CD4-positive, alpha-beta memory T cell (primary cell): ENCODE measurements at places on chromosomes 7 and 10. TPM values are rescaled to one million over a fixed set of nuclear protein-coding genes. Genes with fewer than 3 reads are reported as not detected.

DNA sequence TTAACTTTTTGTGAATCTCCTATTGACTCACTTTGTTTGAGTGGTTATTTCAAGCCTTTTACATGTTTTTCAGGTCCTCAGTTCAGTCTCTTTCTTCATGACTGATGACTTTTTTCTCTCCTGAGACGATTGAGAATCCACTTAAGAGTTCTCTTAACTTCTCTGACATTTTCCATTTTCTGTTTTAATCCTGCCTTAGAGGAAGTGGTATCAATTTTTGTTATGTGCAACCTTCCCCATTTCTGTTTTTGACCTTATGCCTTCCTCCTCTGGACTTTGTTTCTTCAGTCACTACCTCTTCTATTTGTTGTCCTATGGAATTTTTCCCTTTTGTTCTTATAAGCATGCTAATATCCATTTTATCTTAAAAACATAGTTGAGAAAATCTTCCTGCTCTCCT is 2.4 kb downstream of the PSMC2 start:
- H3K27ac ChIP-seq, result peak overlapping the region; percentile 96
- no peak for DNase-seq
- H3K27me3 ChIP-seq, result no peaks in the 10 kb centered on the region

- no peak overlapping the region for H3K4me3 ChIP-seq
- DNase-seq, result no peak
- no peaks in the 10 kb centered on the region for H3K36me3 ChIP-seq
- H3K27ac ChIP-seq, result no peak overlapping the region
- H3K27me3 ChIP-seq, result peaks cover 8% of the 10 kb centered on the region
Observed at GRCh38 chr10:103854686-103855391, 537 bp downstream of the SH3PXD2A start.

DNA sequence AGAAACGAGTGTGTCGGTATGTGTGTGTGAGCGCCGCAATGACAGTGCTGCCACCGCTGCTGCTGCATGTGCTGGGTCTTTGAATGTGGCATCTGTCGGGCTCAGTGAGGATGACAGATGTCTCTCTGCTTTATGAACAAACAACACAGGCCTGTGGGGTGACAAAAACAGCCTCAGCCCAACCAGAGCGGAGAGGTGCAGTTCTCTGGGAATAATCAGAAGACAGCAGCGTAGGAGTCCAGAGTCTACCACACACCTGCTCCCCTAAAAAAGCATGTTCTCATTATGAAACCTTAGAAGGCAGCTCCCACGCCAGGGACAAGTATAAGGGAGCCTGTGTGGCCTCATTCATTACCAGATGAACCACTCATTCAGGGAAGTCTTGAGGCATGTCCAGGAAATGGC is 278.3 kb downstream of the KCNMA1 start:
- H3K4me3 ChIP-seq, result no peak overlapping the region
- H3K36me3 ChIP-seq, result no peaks in the 10 kb centered on the region
- no peak for DNase-seq
- H3K27me3 ChIP-seq, result no peaks in the 10 kb centered on the region

DNA sequence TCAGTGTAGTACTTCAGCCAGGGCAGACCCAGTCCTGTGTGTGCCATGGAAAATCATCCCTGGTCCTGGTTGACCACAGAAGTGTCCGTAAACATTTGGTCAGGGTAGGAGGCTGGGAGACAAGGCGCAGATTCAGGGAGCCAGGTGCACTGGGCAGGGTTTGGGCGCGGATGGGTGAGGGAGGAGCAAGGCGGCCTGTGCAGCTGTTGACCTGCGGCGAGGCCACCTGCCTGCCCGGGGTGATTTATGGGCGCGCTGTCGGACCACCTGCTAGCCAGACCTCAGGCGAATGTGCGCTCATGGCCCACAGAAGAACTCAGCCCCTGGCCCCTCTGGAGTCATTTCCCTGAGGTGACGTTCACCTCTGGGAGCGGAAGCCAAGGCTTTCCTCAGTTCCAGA is 6.6 kb downstream of the SFRP5 start:
- H3K36me3 ChIP-seq, result peaks cover 12% of the 10 kb centered on the region
- no peak for DNase-seq
- no peak overlapping the region for H3K27ac ChIP-seq
- no peak overlapping the region for H3K4me3 ChIP-seq

DNA sequence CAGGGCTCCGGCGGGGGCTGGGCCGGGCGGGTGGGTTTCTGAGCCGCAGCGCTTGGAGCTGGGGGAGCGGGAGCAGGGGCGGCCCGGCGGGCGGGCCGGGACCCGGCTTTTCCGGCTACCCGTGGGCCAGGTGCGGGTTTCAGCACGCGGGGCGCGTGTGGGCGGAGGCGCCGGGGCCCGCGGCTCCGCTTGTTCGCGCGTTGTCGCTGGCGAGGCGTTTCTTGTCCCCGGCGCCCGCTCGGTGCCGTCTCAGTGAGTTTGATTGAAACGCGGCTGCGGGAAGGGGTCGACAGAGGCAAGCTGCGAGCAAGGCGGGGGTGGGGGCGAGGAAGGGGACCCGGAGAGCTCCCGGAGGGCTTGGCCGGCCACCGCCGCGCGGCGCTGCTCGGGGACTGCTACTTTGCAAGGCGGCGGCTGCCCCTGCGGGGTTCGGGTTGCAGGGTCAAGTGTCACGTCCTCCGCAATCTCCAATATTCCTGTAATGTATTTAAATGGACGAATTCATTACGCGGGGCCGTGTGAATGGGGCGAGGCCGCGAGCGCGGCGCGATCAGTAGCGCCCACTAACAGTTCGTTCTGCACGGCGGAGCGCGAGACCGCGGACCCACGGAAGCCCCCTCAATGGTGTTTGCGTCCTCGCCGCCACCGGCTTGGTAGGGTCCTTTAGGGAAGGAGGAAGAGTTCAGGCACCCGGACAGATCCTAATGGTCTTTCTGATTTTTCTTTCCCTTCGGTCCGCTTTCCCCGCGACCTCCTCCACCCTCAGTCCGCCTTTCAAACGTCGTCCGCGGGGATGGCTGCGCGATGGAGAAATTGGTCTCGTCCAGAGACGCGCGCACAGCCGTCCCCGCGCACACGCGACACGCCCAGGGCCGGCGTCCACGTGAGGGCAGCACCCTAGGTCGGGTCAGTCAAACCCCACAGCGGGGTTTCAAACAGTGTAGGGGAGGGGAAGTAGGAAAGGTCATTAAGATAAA is 76.9 kb downstream of the INSIG1 start:
- no peaks in the 10 kb centered on the region for H3K36me3 ChIP-seq
- no peak for DNase-seq
- H3K27ac ChIP-seq, result no peak overlapping the region
- H3K4me1 ChIP-seq, result peaks cover 37% of the 10 kb centered on the region

- H3K27me3 ChIP-seq, result no peaks in the 10 kb centered on the region
- DNase-seq, result no peak
Observed at GRCh38 chr10:89981891-89982290, 280.5 kb downstream of the KIF20B start.

DNA sequence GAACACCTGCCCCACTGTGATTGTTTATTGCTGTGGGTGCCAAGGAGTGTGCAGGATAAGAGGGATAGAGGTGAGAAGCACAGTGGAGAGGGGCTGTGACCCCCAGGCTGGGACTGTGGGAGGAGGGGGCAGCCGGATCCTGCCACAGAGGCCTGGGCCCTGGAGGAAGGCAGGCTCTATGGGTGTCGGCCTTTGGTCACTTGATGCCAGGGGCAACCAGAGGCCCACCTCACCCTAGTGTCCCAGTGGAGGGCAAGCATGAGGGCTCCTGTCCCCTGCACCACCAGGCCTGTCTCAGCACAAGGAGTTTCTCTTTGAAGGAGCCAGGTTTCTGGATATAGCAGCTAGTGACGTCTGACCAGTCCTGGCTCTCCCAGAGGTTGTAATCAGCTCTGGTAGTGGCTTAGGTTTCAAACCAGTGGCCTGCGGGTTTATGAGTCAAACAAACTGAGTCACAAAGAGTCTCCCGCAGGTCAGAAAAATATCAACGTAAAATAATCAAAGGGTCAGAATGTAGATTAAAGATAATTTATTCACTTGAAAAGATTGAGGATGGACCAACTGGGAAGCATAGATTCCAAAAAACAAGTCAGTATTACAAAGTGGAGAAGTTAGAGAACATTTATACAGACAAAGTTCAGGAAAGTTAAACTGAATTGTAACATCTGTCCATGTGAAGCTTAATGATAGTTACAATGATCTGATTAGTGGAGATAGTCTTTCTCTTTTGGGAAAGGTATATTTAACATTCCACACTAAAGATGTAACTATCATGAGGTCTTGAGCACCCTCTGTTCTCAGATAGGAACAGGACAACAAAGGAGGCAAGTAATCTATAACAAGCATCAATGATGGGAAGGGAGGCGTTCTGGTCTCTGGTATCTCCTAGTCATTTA is 37.2 kb upstream of the ZNF488 start:
- H3K27me3 ChIP-seq, result no peaks in the 10 kb centered on the region
- H3K27ac ChIP-seq, result no peak overlapping the region
- H3K4me3 ChIP-seq, result no peak overlapping the region
- DNase-seq, result no peak

The CTAGE4 gene
- polyA plus RNA-seq, result not detected

- no peaks in the 10 kb centered on the region for H3K27me3 ChIP-seq
- no peak overlapping the region for H3K4me3 ChIP-seq
- no peak for DNase-seq
- H3K27ac ChIP-seq, result no peak overlapping the region
- no peaks in the 10 kb centered on the region for H3K4me1 ChIP-seq
- no peaks in the 10 kb centered on the region for H3K36me3 ChIP-seq
Observed at GRCh38 chr10:108757946-108758345, 1165.4 kb downstream of the XPNPEP1 start.

DNA sequence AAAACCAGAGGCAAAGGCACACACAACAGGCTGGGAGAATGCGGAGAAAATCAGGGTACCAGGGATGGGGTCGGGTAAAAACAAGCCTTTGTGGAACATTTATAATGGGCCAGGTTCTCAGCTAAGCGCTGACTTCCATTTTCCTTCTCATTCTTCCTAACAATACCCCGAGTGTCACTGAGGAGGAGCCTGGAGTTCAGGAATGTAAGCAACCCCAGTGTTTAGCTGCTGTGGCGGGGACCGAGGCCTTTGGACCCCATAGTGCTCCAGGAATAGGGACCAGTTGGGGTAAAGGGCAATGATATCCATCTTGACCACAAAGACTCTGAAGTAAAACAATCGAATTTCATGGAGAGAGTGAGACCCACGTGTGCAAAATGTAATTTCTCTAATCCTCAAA is 34.2 kb downstream of the GRB10 start:
- H3K4me1 ChIP-seq, result no peaks in the 10 kb centered on the region
- DNase-seq, result no peak
- H3K4me3 ChIP-seq, result no peak overlapping the region

The TMEM196 gene
- not detected for polyA plus RNA-seq

The GJC3 gene
- polyA plus RNA-seq, result 0.94 TPM

GRCh38 chr7:47534322-47535034 is 47.4 kb downstream of the TNS3 start:
- H3K27me3 ChIP-seq, result no peaks in the 10 kb centered on the region
- H3K36me3 ChIP-seq, result no peaks in the 10 kb centered on the region
- H3K27ac ChIP-seq, result no peak overlapping the region
- H3K4me1 ChIP-seq, result no peaks in the 10 kb centered on the region

GRCh38 chr10:109126016-109126415 is 797.3 kb downstream of the XPNPEP1 start:
- H3K4me3 ChIP-seq, result no peak overlapping the region
- no peaks in the 10 kb centered on the region for H3K4me1 ChIP-seq
- no peaks in the 10 kb centered on the region for H3K36me3 ChIP-seq
- H3K27ac ChIP-seq, result no peak overlapping the region
- H3K27me3 ChIP-seq, result no peaks in the 10 kb centered on the region
- no peak for DNase-seq

- no peaks in the 10 kb centered on the region for H3K36me3 ChIP-seq
- no peaks in the 10 kb centered on the region for H3K4me1 ChIP-seq
- H3K4me3 ChIP-seq, result no peak overlapping the region
- H3K27ac ChIP-seq, result no peak overlapping the region
Observed at GRCh38 chr7:97107192-97107800, 10.2 kb upstream of the SDHAF3 start.

- DNase-seq, result no peak
- H3K27ac ChIP-seq, result no peak overlapping the region
- no peak overlapping the region for H3K4me3 ChIP-seq
- no peaks in the 10 kb centered on the region for H3K27me3 ChIP-seq
- H3K36me3 ChIP-seq, result no peaks in the 10 kb centered on the region
Observed at GRCh38 chr10:76202777-76203176, 771.4 kb downstream of the LRMDA start.

GRCh38 chr7:29147821-29148220 is 1.5 kb upstream of the CPVL start:
- peaks cover 6% of the 10 kb centered on the region for H3K27me3 ChIP-seq
- no peak overlapping the region for H3K27ac ChIP-seq
- H3K36me3 ChIP-seq, result no peaks in the 10 kb centered on the region
- H3K4me1 ChIP-seq, result no peaks in the 10 kb centered on the region
- H3K4me3 ChIP-seq, result no peak overlapping the region

GRCh38 chr10:3126741-3127346 is 45.7 kb downstream of the PITRM1 start:
- H3K36me3 ChIP-seq, result peaks cover 23% of the 10 kb centered on the region
- no peaks in the 10 kb centered on the region for H3K27me3 ChIP-seq
- H3K4me3 ChIP-seq, result no peak overlapping the region
- H3K27ac ChIP-seq, result no peak overlapping the region
- H3K4me1 ChIP-seq, result no peaks in the 10 kb centered on the region

- H3K27ac ChIP-seq, result peak overlapping the region; percentile 32
- H3K4me3 ChIP-seq, result no peak overlapping the region
- H3K27me3 ChIP-seq, result no peaks in the 10 kb centered on the region
- H3K4me1 ChIP-seq, result peaks cover 66% of the 10 kb centered on the region
- H3K36me3 ChIP-seq, result no peaks in the 10 kb centered on the region
Observed at GRCh38 chr10:17655567-17656146, 11.7 kb downstream of the STAM start.

The HYAL4 gene
- not detected for polyA plus RNA-seq

DNA sequence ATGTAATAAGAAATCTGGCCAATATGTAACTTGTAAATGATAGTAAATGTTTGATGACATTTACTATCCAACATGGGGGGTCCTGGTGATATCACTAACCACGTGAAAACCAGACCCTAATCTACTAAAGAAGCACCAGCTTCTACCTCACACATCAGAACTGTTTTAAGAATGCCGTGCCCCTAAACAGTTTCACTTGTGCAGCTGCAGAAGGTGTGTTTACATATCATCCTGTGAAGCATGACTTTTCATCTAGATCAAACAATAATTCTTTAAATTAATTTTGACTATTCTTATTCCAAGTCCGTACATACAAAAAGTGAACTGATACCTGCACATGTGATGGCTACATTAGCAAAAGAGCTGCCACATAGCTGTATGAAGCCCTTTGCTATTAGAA is 61.0 kb downstream of the STEAP1B start:
- no peak overlapping the region for H3K27ac ChIP-seq
- H3K4me3 ChIP-seq, result no peak overlapping the region
- H3K4me1 ChIP-seq, result no peaks in the 10 kb centered on the region
- DNase-seq, result no peak

- no peaks in the 10 kb centered on the region for H3K27me3 ChIP-seq
- H3K4me3 ChIP-seq, result no peak overlapping the region
- H3K27ac ChIP-seq, result no peak overlapping the region
- H3K4me1 ChIP-seq, result no peaks in the 10 kb centered on the region
- H3K36me3 ChIP-seq, result no peaks in the 10 kb centered on the region
Observed at GRCh38 chr7:101474178-101474577, 111.5 kb downstream of the COL26A1 start.
